Natural killer cell treated with Interleukin-12 subunit alpha and Interleukin-12 subunit beta and Interleukin-15 and Interleukin-18, amount 100 ng/mL, for 72 hours (primary cell): ENCODE measurements at places on chromosomes 6 and 20. TPM values are rescaled to one million over a fixed set of nuclear protein-coding genes. Genes with fewer than 3 reads are reported as not detected.
A peak's percentile ranks its signal among the peaks of the same experiment; 100 is the strongest.

BTN1A1 gene
- total RNA-seq = not detected

C6orf120 gene
- 18.8 TPM for total RNA-seq

ESR1 gene
- 2.3 TPM for total RNA-seq

DIDO1 gene
- total RNA-seq = 57.6 TPM

CNBD2 gene
- total RNA-seq = 6.8 TPM

DNA sequence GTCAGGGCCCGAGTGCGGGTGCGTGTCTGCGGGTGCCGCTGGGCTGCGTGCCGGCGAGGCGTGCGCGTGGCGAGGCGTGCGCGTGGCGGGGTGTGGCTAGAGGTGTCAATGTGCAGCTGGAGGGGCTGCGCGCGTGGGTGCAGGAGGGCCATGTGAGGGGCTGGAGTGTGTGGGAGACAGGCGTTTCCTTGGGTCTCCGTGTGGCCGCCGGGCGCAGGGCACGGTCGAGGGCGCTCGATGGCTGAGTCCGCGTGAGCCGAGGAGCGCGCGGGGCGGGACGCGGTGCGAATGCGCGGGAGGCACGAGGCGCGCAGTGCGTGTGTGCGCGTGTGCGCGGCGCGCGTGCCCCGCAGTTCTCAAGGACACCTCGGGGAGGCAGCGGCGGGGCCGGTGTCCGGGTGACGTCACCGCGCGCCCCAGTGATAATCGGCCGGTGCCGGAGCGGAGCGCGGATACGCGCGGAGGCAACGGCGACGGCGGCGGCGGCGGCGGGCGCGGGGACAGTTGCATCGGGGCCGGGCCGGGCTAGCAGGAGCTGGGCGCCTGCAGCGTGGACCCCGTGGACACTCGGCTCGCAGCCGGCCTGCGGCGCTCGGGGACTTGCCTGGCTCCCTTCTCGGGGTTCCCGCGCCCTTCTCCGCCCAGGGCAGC lies 38.7 kb downstream of the YTHDF1 start:
- H3K4me3 ChIP-seq = no peak overlapping the region
- H3K36me3 ChIP-seq = no peaks in the 10 kb centered on the region

GRCh38 chr20:58995461-58996225 lies 11.4 kb downstream of the CTSZ start:
- no peak overlapping the region for H3K4me3 ChIP-seq
- DNase-seq = no peak
- peak overlapping the region; percentile 16 for H3K27ac ChIP-seq
- peaks cover 4% of the 10 kb centered on the region for H3K4me1 ChIP-seq
- H3K36me3 ChIP-seq = peaks cover 20% of the 10 kb centered on the region

GRCh38 chr6:101114703-101115102 lies 233.6 kb upstream of the ASCC3 start:
- no peaks in the 10 kb centered on the region for H3K27me3 ChIP-seq
- no peaks in the 10 kb centered on the region for H3K4me1 ChIP-seq
- DNase-seq = no peak

GRCh38 chr20:38266426-38266825 lies 5.9 kb upstream of the KIAA1755 start:
- peaks cover 62% of the 10 kb centered on the region for H3K27me3 ChIP-seq
- no peak overlapping the region for H3K27ac ChIP-seq
- no peak overlapping the region for H3K4me3 ChIP-seq
- no peaks in the 10 kb centered on the region for H3K36me3 ChIP-seq
- no peaks in the 10 kb centered on the region for H3K4me1 ChIP-seq

- no peak overlapping the region for H3K27ac ChIP-seq
- no peak overlapping the region for H3K4me3 ChIP-seq
- no peak for DNase-seq
- peaks cover 42% of the 10 kb centered on the region for H3K4me1 ChIP-seq
- H3K27me3 ChIP-seq = no peaks in the 10 kb centered on the region
Measured at GRCh38 chr6:170441316-170441715, 111.8 kb downstream of the PSMB1 start.

DNA sequence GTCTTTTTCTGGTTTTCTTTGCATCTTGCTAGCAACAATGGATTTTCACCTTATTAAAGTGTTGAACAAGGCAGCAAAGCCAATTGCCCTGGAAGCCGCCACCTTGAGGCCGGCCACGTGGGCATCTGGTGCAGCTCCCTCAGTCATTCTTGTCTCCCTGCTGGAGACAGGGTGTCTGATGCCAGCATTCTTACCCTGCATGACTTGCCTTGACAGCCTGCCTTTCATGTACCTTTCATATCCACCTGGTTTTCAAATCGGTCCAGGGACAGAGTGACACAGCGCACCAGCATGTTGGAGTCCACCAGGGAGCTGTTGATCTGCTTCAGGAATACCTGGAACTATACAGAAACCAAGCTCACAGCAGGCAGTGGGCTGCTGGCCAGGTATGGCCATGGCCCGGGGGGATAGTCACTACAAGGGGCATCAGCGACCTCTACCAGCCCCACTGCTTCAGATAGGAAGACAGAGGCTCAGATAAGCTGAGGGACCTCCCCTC lies 49.8 kb downstream of the MYH7B start:
- peak; percentile 26 for DNase-seq
- no peak overlapping the region for H3K27ac ChIP-seq
- H3K4me3 ChIP-seq = no peak overlapping the region
- no peaks in the 10 kb centered on the region for H3K27me3 ChIP-seq

GRCh38 chr6:136420853-136421252 lies 129.4 kb downstream of the MAP7 start:
- no peak overlapping the region for H3K4me3 ChIP-seq
- H3K36me3 ChIP-seq = no peaks in the 10 kb centered on the region
- no peak for DNase-seq
- H3K27ac ChIP-seq = no peak overlapping the region
- peaks cover 8% of the 10 kb centered on the region for H3K27me3 ChIP-seq

- H3K36me3 ChIP-seq = no peaks in the 10 kb centered on the region
- H3K4me1 ChIP-seq = peaks cover 10% of the 10 kb centered on the region
- H3K27me3 ChIP-seq = peaks cover 13% of the 10 kb centered on the region
- no peak for DNase-seq
- no peak overlapping the region for H3K4me3 ChIP-seq
Measured at GRCh38 chr20:19970256-19970765, 46.9 kb upstream of the NAA20 start.
